ENCODE measurements at places on chromosomes 4 and X. TPM values are rescaled to one million over a fixed set of nuclear protein-coding genes. Genes with fewer than 3 reads are reported as not detected.

DNA sequence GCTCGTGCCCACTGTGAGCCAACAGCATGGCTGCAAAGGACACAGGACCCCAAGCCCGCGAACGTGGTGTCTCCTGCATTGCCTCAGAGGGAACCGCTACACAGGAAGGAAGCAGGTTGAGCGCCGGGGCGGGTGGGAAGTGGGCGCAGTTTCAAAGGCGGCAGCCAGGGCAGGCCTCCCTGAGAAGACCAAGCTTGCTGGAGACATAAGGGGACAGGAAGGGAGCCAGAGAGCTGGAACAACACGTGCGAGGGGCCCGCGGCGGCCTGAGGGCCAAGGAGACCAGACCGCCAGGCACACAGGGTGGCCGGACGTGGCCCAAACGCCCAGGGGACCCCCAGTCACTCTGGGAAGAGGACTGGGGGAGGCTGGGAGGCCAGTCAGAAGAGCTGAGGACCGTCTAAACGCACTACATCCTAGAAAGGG lies 32.0 kb downstream of the CTBP1 start:
- DNase-seq = no peak

CAPN6 gene
- total RNA-seq = 0.47 TPM

- no peak for DNase-seq
Observed at GRCh38 chrX:92232182-92232581, 453.0 kb downstream of the PCDH11X start.

EFNB1 gene
- 59.8 TPM for total RNA-seq

CCDC149 gene
- total RNA-seq = 25.5 TPM

DNA sequence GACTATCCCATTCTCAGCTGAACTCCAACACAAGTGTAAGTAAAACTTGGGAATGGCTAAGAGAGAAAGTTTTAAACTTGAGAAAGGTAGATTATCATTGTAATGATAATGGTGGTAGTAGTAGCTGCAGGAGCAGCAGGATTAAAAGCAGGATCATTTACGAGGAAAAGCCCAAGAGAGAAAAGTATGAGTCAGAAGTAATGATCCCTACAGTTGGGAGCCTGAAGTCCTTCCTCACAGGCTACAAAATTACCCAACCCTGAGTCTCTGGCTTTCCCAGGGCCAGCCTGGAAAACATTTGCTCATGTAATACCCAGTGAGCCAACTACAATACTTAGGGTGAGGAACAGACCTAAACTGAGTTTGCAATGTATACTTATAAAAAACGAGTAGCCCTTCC lies 4.4 kb upstream of the PRDM8 start:
- no peak for DNase-seq

CXXC4 gene
- 1.4 TPM for total RNA-seq

DNA sequence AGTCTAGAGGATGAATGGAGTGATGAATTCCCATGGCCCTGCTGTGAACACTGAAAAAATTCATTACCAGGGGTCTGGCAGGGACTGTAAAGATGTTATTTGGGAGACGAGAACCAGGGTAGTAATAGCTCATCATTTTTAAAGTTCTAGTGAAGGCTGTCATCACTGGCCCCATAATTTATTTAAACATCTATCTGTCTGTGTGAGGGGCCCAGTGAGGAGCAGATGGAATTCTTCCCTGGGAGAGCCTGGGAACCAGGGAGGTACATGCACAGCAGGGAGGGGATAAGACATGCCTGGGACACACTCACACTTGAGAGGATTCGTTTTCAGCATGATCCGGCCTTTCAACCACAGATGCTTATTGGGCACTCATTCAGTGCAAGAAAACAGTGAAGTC lies 162.0 kb downstream of the PDGFRA start:
- DNase-seq = no peak

DNA sequence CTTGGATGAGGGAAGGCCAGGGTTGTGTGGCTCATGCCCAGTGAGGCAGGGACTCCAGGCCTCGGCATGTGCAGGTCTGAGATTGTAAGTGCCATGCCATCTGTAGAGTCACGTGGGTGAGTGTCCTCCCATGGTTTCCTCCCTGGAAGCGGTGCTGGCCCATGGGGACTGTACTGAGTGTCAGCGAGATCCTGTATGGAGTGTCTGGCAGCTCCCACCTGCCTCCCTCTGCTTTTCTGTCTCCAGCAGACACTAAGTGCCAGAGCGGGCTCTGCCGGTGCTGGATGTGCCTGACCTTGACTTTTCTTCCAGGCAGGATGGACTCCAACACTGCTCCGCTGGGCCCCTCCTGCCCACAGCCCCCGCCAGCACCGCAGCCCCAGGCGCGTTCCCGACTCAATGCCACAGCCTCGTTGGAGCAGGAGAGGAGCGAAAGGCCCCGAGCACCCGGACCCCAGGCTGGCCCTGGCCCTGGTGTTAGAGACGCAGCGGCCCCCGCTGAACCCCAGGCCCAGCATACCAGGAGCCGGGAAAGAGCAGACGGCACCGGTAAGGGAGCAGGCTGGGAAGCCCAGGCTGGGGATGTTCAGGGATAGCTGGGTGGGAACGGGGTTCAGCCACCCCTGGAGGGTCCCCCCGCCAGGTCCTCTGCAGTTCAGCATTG lies 7.6 kb downstream of the WFS1 start:
- no peak for DNase-seq

Measured in ureter (tissue), 1 donor.